ENCODE measurements at places on chromosomes 7 and 10.

- no peak for DNase-seq
These were observed 90.8 kb downstream of the FOXL3 start for GRCh38 chr7:380711-381210.

DNA sequence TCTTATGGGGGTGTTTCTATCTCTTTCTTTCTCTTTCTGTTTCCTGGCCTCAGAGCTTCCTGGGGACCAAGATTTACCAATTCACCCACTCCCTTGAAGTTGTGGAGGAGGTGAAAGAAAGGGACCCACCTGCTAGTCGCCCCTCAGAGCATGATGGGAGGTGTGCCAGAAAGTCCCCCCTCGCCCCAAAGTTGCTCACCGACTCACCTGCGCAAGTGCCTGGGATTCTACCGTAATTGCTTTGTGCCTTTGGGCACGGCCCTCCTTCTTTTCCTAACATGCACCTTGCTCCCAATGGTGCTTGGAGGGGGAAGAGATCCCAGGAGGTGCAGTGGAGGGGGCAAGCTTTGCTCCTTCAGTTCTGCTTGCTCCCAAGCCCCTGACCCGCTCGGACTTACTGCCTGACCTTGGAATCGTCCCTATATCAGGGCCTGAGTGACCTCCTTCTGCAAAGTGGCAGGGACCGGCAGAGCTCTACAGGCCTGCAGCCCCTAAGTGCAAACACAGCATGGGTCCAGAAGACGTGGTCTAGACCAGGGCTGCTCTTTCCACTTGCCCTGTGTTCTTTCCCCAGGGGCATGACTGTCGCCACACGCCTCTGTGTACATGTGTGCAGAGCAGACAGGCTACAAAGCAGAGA, 12.2 kb downstream of the AQP1 start:
- DNase-seq: no peak

DNA sequence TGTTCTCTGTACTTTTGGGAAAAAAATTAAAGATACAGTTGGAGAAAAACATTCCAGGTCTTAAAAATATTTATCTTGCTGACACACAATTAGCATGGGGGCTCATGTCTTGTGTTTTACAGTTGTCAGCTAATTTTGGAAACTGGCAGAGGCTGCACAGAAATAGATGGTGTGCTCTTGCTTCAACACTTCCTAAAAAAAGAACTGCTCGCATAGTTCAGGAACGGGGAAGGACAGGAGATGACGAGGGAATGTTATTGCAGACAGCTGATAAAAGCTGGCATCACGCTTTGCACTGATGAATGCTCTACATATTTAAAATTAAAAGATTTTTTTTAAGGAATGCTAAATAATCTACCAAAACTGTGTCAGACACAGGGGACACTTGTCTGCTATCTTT, 103.5 kb upstream of the CELF2 start:
- DNase-seq: no peak

- no peak for DNase-seq
These were observed 2.3 kb downstream of the ACHE start for GRCh38 chr7:100893318-100893895.

- no peak for DNase-seq
These were observed 61.5 kb downstream of the TNS3 start for GRCh38 chr7:47520406-47520805.

- no peak for DNase-seq
These were observed 28.5 kb downstream of the MKLN1 start for GRCh38 chr7:131355917-131356777.

GRCh38 chr7:25758559-25758958, 393.4 kb upstream of the NFE2L3 start:
- no peak for DNase-seq

DNA sequence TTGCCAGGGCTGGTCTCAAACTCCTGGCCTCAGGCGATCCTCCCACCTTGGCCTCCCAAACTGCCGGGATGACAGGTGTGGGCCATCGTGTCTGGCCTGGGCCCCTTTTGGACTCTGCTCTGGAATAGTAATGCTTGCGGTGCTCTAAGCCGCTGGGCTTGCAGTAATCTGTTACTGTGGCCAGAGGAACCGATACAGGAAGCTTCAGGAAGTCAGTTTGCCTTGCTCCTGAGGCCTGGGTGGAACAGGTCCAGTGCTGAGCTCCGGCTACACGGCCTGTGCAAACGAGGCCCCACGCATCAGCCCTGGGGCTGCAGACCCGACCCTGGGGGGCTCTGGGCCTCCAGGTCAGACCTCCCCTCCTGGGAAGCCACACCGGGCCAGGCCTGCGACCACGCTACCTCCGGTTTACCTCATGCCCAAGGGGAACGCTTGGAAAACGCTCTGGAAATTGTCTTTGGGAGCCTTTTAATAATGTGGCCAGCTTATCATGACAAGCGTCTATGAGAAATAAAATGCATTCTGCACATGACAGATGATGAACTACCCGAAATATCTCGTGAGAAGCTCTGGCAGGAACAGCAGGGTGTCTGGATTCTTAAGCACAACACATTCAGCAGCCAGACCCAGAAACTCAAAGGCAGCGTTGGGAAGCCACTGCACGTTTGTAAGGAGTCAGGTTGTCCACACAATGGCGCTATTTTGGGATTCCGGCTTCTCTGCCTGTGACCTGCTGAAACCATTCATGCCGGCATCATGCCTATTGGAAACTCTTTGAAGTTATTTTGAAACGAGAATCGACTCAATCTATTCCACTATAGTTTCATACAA, 10.1 kb upstream of the ADAP1 start:
- DNase-seq: no peak
